ENCODE measurements at places on chromosomes 7 and 10.

DNA sequence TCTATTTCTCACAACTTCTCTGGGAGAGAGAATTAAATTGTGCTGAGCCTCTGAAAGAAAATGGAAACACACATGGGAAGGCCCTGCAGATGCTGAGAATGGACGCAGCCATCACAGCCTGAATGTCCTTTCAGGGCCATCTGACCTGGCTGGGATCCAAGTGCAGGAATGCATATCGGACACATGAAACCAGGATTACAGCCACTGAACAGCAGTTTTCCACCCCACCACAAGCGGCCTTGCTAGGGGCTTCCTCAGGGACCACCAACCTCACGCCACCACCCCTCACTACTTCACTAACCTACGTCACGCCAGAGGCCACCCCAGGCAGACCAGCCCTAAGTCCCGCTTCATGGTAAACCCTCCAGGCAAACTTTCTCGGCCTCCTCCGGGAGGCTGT, 103.3 kb downstream of the DIP2C start:
- DNase-seq, result no peak

GRCh38 chr7:50863053-50863452, 80.4 kb upstream of the GRB10 start:
- no peak for DNase-seq

DNA sequence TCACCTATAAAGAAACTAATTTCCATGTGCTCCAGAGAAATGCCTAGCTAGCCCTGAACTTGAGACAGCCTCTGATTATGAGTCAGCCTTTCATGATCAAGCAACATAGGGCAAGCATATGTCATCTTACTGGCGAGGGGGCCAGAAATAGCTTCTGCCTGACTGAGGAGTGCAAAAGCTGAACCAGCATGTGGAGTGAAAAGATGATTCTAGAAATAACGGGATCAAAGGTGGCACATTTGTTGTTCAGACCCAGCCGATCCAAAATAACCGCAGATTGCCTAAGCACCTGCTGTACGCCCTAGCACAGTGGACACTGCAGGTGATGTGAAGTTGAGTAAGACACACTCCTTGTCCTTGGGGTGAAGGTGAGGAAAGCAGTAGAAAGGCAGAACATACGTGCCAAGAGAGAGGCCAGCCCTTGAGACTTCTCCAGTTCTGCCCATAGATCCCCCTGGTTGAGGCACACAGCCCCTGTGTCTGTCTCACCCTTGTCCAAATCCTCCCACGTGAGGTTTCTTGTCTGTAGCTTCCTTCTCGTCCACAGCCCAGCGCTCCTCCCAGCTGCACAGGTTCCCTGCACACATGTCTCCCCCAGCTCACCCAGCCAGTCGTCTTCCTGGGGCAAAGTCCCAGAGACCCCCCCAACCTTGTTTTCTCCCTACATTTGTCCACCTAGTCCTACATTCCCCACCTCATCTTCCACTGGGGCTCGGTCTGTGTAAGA, 2.8 kb upstream of the BCL7B start:
- peak; percentile 89 for DNase-seq

GRCh38 chr10:79069325-79070080, 737 bp downstream of the ZMIZ1 start:
- no peak for DNase-seq

DNA sequence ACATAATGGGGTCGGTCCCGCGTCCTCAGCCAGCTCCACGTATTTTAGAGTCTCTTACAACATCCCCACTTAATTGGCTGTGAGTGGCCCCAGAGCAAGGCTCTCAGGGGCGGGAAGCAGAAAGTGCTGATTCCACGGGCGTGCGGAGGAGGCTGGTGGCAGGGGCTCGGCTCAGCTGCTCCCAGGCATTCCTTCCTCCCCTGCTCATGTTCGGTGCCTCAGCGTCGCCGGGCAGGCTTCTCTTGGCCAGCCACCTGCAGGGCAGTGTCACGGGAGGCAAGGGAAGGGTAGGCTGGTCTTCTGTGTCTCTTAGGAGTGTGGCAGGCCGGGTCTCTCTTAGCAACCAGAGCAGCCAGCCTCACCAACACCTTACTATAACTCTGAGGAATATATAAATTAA, 33.8 kb downstream of the IL15RA start:
- DNase-seq, result no peak

GRCh38 chr10:130459851-130460490, 323.8 kb downstream of the GLRX3 start:
- DNase-seq, result no peak

DNA sequence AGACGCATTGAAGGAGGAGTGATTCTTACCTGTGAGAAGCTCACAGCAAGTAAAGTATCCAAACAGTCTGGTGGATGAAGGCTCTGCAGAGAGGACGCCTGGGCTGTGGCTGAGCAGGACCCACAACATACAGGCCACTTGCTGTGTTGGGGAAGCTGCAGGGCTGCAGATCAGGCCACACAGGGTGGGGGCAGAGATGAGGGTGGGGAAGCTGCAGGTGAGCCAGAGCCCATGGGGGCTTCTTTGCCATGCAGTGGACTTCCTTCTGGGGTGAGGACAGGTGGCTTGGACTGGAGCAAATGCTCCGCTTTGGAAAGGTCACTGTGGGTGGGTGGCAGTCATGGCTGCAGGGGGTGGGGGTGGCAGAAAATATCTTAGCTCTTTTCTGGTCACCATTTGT, 214.8 kb downstream of the GLRX3 start:
- no peak for DNase-seq

DNA sequence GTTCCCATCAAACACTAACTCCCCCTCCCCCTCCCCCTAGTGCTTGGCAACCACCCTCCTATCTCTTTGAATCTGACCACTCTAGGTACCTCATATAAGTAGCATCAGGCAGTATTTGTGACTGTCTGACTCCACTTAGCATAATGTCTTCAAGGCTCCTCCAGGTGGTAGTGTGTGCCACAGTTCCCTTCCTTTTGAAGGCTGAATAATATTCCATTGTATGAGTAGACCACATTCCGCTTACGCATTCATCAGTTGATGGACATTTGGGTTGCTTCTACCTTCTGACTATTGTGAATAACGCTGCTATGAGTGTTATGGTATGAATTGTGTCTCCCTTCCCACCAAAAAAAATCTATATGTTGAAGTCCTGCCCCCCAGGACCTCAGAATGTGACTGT, 89.6 kb downstream of the PRKAG2 start:
- DNase-seq, result no peak

DNA sequence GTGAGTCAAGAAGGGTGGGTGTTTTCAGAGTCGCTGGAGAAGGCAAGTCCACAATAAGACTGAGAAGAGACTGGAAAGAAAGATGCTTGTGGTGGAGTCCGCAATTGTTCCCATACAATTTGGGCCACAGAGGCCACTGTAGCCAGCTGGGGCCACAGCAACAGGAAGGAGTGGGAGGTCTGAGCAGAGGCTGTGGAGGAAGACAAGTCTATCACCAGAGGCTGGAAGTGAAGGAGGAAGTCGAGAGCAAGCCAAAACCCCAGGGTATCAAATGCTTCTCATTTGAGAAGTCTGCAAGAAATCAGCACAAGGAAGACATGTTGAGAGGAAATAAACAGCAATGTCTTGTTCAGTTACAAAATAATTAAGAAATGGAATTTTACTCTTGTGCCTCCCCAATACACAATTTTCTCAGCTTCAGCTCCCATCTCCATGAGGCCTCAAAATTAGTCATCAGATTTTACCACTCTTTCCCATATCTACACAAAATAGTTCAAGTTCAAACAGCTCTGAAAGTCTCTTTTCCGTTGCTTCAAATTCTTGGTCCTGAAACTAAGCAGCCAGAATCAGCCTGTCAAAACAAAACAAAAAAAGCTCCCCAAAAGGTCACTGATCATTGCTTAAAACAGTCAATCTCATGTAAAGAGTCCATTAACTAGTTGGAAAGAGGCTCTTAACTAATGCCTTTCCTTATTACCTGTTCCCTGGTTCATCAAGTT, 31.6 kb downstream of the SLC16A12 start:
- peak; percentile 5 for DNase-seq

DNA sequence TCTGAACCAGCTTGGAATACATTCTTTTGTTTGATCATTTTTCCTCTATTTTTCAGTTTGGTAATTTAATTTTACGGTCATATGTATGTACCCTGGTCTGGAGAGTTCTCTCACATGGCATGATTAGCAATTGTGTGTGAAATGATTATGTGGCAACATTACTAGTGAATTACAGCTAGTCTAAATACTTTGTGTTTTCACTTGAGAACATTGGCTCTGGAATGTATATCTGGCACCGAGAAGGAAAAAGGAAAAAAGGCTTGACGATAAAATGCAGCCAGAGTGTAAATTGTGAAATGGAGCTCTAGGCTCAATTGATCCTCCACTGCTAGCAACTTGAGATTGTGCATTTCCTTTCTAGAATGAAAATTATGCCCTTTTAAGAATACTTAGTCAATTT, 397.2 kb downstream of the EXOC4 start:
- DNase-seq, result no peak

DNA sequence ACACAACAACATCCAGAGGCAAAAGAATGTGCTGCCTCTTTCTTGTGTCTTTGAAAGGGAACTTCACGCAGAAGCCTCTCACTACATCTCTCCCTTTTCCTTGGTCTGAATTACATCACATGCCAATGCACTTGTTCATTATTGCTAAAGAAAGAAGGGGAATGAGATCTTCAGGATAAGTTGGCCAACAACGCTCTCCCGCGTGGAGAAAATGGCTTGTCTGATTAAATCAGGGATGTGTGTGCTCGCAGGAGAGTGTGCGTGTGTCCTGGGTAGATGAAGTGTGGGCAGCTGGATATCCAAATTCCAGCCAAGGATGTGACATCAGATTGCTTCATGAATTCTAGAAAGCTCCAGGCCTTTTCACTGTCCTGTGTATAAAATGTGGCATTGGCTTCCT, 541.6 kb upstream of the FZD8 start:
- DNase-seq, result no peak

DNA sequence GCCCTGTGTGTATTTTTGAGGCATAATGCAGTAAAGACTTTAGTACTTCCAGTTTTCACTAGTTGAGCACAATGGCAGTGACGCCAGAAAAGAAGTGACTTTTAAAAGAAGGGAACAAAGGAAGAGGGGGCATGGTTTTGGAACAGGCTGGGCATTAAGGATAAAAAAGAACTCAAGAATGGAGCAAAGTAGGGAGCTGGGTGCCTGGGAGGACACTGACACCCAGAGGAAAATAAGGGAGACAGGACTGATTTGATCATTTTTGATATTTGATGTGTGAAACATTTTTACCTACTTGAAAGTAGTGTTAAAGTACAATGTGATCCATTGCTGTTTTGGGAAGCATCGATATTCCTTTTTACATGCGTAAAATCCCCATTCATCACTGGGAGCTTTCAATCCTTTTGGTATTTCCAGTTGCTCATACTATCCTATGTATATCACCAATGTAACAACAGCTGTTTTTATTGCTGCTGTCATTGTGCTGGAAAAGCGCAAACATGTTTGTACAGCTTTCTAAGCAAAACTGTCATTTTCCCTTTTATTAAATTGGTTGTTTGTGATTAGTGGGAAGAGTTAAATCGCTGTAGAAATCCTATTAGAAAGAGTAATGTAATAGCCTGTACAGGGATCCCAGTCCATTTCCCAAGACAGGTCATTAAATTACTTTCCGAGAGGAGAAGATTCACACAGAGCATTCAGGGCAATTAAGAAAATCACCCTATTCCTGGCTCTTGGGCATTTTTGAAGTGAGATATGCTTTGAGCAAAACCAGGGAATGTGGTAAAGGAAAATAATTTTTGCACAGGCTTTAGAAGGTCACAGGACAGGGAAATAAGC, 85.2 kb downstream of the ADAM12 start:
- peak; percentile 5 for DNase-seq

- no peak for DNase-seq
Observed at GRCh38 chr7:119415682-119416081, 857.3 kb upstream of the KCND2 start.

DNA sequence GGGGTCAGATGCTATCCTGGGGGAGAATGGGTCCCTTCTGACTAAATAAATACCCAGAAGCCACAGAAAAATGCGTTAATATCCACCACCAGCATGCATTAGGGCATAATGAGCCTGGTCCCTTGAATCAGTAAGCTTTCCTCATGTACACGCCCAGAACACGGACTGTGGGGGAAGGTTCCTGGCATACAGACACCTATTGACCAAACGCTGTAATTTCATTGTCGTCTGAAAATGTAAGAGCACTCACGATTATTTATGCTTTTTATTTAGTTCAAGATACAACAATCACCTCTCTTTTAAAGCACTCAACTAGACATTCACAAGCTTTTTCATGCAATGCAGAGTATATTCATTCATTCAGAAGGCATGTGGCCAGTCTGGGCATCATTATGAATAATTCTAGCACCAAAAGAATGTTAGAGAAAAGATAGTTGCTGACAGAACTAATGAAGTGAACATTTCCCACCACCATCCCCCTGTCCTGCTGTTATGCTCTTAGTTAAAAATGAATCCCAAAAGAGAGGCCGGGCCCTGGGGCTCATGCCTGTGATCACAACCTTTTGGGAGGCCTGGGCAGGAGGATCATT, 101.0 kb downstream of the SVIL start:
- no peak for DNase-seq

- DNase-seq, result no peak
Observed at GRCh38 chr7:132771301-132771730, 195.0 kb upstream of the PLXNA4 start.

- DNase-seq, result no peak
Observed at GRCh38 chr7:131365838-131366237, 38.2 kb downstream of the MKLN1 start.

- no peak for DNase-seq
Observed at GRCh38 chr10:10460451-10460850, 557.2 kb upstream of the CELF2 start.

- no peak for DNase-seq
Observed at GRCh38 chr7:157016024-157016351, 5.5 kb upstream of the MNX1 start.

DNA sequence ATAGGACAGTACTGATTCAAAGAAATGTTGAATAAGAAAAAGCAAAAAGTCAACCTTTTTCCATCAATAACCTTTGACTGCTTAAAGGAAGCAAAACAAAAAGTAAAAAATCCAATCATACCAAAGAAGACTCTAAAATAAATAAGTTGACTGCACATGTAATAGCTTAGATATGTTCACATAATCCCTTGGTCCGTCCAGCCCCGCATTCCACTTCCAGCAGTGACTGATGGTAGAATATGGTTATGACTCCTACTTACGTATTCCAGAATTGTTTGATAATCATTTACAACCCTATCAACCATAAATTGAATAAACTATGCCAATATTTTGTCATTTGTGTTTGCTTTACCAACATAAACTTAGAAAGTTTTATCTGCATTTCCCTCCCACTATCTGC, 77.9 kb downstream of the CTNNA3 start:
- DNase-seq, result peak; percentile 54

- DNase-seq, result no peak
Observed at GRCh38 chr10:11017570-11018431, at the start of gene CELF2. CELF2 (plus strand) TSS chr10:11017872; CDS start chr10:11018090, 218 bp downstream.

- DNase-seq, result peak; percentile 11
Observed at GRCh38 chr10:109343293-109343692, 580.0 kb downstream of the XPNPEP1 start.

DNA sequence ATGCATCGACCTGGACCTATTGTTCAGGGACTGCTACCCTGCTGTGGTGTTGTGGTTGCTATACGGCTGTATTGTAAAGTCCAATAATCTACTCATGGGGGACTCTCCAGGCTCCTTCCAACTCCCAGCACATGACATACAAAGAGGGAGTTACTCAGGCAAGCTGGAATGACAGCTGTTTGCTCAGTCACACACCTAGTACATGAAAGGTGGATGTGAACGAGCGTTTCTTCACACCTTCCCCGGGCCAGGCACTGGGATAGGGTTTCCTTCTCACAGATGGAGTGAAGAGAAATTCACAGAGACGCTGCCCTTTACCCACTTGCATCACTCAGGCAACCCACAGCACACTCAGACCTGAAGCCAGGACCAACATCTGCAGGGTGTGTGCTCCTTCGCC, 215.7 kb downstream of the TNS3 start:
- DNase-seq, result no peak

- no peak for DNase-seq
Observed at GRCh38 chr7:23135755-23136154, 30.2 kb downstream of the KLHL7 start.

All from HFFc6 (cell line).